ENCODE measurements at places on chromosomes 16 and 17. TPM values are rescaled to one million over a fixed set of nuclear protein-coding genes. Genes with fewer than 3 reads are reported as not detected.
A peak's percentile ranks its signal among the peaks of the same experiment; 100 is the strongest.

DNA sequence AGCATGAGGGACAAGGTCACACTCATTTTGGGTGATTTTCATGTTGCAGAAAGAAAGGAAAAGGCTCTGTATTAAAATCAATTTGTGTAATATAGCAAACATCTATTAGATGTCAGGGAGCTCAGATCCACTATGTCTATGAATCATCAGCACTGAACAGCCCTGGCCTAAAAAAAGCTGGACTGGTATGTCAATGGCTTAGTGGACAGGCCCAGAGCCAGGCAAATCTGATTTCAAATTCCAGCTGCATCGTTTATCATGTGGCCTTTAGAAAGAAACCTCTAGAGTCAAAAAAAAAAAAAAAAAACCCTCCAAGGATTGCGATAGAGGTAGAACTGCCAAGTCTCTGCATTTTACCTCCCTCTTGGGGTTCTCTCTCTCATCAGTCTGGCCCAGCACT lies 5.4 kb downstream of the GAS7 start:
- H3K36me3 ChIP-seq, result no peaks in the 10 kb centered on the region
- no peak overlapping the region for H3K27ac ChIP-seq
- H3K4me1 ChIP-seq, result no peaks in the 10 kb centered on the region
- H3K27me3 ChIP-seq, result no peaks in the 10 kb centered on the region
- no peak for DNase-seq
- H3K4me3 ChIP-seq, result no peak overlapping the region

DNA sequence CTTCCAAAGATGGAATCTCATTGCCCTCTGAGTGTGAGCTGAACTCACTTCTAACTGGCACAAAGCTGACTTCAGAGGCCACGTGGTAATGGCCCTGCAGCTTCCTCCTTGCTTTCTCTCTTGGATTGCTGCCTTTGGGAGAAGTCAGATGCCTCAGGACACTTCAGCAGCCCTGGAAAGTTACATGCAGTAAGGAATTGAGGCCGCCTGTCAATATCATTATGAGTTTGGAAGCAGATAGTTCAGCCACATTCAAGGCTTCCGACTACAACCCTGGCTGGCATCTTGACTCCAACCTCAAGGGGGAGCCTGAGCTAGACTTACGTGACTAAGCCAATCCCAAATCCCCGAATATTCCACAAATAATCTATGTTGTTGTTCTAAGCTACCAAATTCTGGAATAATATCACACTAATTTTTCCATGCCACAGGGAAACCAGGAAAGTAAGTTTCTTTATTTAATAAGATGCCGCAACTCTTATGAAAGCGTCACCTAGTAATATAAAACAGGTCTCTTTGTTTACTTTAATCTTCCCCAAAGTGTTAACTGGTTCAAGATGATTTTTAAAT lies 13.6 kb downstream of the CEP20 start:
- H3K27ac ChIP-seq, result no peak overlapping the region
- H3K4me3 ChIP-seq, result no peak overlapping the region
- H3K27me3 ChIP-seq, result no peaks in the 10 kb centered on the region
- no peaks in the 10 kb centered on the region for H3K4me1 ChIP-seq
- no peaks in the 10 kb centered on the region for H3K36me3 ChIP-seq

GRCh38 chr17:8053600-8053999 lies 14.7 kb downstream of the ALOX15B start:
- no peaks in the 10 kb centered on the region for H3K4me1 ChIP-seq
- DNase-seq, result no peak
- no peak overlapping the region for H3K27ac ChIP-seq
- no peaks in the 10 kb centered on the region for H3K27me3 ChIP-seq
- H3K4me3 ChIP-seq, result no peak overlapping the region

GRCh38 chr17:8275421-8276290 lies 12.8 kb upstream of the RANGRF start:
- no peak for DNase-seq
- H3K27me3 ChIP-seq, result no peaks in the 10 kb centered on the region
- no peak overlapping the region for H3K4me3 ChIP-seq
- no peaks in the 10 kb centered on the region for H3K36me3 ChIP-seq
- H3K4me1 ChIP-seq, result no peaks in the 10 kb centered on the region

DNA sequence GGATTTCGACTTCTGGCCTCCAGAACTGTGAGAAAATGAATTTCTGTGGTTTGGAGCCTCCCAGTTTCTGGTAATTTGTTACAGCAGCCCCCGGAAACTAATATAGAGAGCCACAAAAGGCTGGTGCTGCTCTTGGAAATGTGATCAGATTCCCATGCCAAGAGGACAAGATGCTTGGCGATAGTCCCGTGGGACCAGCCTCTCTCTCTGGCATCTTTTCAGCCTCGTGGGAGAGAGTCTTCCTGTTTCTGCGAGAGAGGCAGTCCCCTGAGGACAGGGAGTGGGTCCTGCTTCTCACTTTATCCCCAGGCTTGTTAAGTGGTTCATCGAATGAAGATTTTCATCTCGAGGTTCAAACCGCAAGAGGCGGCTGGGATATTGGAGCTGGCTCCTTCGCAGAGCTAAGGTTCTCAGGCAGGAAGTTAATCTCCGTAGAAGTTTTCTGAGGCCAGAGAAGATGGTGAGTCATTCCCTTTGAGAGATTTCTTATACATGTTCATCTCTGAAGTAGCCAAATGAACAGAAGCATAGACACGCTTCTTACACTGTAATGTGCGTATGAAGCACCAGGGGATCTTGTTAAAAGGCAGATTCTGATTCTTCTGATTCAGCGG lies 211.6 kb upstream of the SDK2 start:
- H3K4me3 ChIP-seq, result no peak overlapping the region
- no peaks in the 10 kb centered on the region for H3K36me3 ChIP-seq
- DNase-seq, result no peak
- H3K27ac ChIP-seq, result no peak overlapping the region

DNA sequence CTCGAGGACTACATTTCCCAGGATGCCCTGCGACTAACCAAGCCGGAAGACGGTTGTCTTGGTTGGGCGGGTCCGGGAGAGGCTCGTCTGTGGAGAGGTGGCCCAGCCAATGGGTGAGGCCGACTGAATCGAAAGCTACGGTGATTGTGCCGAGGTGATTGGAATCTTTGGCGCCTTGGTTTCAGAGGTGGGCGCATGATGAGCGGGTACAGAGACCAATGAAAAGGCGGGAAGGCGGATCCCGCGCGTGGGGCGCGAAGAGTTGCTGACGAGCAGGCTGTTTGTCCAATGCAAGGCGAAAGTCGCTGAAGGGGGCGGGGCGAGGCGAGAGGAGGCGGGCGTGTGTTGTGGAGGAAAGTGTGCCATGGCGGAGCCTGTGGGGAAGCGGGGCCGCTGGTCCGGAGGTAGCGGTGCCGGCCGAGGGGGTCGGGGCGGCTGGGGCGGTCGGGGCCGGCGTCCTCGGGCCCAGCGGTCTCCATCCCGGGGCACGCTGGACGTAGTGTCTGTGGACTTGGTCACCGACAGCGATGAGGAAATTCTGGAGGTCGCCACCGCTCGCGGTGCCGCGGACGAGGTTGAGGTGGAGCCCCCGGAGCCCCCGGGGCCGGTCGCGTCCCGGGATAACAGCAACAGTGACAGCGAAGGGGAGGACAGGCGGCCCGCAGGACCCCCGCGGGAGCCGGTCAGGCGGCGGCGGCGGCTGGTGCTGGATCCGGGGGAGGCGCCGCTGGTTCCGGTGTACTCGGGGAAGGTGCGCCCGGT lies at the start of gene NFATC2IP:
NFATC2IP (plus strand) TSS at position 290 of the 762 bp plus-strand sequence; CDS start at position 365, 75 bp downstream.
- peak; percentile 100 for DNase-seq
- H3K27ac ChIP-seq, result no peak within 1 kb of the TSS

DNA sequence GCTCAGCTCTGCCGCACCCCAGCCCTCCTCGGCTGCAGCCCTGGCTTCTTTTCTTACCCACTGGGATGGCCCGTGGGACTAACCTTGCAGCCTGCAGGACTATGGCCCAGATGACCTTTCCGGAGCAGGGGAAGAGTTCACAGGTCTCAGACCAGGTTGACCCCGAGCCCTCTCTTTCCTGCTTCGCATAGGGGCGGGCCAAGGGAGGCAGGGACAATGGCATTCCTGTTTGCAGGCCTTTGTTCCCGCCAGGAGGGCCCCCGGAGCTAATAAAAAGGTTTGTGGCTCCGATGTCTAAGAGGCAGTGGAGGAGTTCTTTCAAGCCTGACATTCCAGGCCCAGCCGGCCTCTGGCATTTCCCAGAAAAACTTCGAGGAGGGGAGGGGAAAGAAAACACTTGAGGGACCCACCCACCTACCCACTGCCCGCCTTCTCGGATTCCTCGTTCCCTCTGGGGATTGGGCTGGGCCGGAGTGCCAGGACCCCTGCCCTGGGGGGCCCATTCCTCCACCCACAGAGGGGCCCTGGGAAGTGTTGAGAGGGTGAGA lies 5.8 kb upstream of the SOCS3 start:
- no peak overlapping the region for H3K4me3 ChIP-seq
- no peaks in the 10 kb centered on the region for H3K27me3 ChIP-seq
- H3K27ac ChIP-seq, result peak overlapping the region; percentile 87
- no peaks in the 10 kb centered on the region for H3K36me3 ChIP-seq
- peaks cover 16% of the 10 kb centered on the region for H3K4me1 ChIP-seq

- no peak overlapping the region for H3K4me3 ChIP-seq
- H3K27ac ChIP-seq, result no peak overlapping the region
- no peak for DNase-seq
- no peaks in the 10 kb centered on the region for H3K4me1 ChIP-seq
- H3K27me3 ChIP-seq, result no peaks in the 10 kb centered on the region
Measured at GRCh38 chr16:58451265-58451689, 48.7 kb upstream of the NDRG4 start.

DNA sequence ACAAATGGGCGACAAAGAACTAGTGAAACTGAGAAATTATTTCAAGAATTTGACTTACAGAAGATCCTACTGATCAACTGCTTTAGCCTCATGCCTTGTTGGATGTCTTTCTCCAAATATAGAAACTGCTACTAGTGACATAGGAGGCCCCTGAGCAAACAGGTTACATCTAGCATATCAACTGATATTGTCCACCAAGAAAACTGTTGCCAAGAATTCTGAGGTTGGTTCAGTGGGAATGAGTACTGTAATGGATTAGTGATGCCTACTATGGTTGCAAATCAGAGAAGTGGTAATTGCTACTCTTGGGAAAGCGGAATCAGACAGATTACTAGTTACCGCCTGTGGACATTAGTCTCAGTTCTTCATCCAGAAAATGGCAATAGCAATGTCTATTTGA lies 10.0 kb downstream of the CDC27 start:
- H3K36me3 ChIP-seq, result no peaks in the 10 kb centered on the region
- no peaks in the 10 kb centered on the region for H3K27me3 ChIP-seq
- H3K27ac ChIP-seq, result no peak overlapping the region
- H3K4me1 ChIP-seq, result peaks cover 3% of the 10 kb centered on the region

- no peak overlapping the region for H3K27ac ChIP-seq
- H3K27me3 ChIP-seq, result no peaks in the 10 kb centered on the region
- no peaks in the 10 kb centered on the region for H3K36me3 ChIP-seq
- no peak for DNase-seq
- H3K4me3 ChIP-seq, result no peak overlapping the region
- no peaks in the 10 kb centered on the region for H3K4me1 ChIP-seq
Measured at GRCh38 chr16:52473096-52473495, 73.8 kb downstream of the TOX3 start.

DNA sequence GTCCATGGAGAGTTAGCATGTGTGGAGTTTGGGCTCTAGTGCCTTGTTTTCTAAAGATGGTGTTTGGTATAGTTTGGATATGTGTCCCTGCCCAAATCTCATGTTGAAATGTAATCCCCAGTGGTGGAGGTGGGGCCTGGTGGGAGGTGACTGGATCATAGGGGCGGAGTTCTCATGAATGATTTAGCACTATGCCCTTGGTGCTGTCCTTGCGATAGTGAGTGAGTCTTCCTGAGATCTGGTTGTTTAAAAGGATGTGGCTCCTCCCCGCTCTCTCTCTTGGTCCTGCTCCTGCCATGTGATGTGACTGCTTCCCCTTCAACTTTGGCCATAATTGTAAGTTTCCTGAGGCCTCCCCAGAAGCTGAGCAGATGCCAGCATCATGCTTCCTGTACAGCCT lies 8.9 kb upstream of the ZNF19 start:
- no peak overlapping the region for H3K27ac ChIP-seq
- H3K27me3 ChIP-seq, result no peaks in the 10 kb centered on the region
- no peak for DNase-seq

DNA sequence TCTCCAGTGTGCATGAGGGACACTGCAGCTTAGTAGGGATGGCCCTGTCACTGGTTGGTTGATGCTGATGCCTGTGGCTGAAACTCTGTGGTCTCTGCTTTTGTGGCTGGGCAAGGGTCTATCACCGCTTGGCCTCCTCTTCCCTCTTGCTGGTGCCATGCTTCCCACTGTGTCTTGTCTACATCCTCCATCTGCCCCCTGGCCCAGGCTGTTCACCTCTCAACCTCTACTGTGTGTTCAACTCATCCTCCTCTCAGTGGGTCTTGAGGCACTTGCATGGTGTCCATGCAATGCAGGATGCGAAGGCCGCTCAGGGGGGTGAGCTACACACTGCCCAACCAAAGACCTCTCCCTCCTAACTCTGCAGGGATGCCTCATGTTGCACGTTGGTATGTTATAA lies 19.8 kb upstream of the SHISA6 start:
- no peak overlapping the region for H3K27ac ChIP-seq
- no peaks in the 10 kb centered on the region for H3K27me3 ChIP-seq
- no peaks in the 10 kb centered on the region for H3K4me1 ChIP-seq
- no peak for DNase-seq

GRCh38 chr16:57544124-57544653 lies 1.7 kb downstream of the ADGRG5 start:
- DNase-seq, result no peak
- no peak overlapping the region for H3K4me3 ChIP-seq
- H3K36me3 ChIP-seq, result no peaks in the 10 kb centered on the region
- H3K27ac ChIP-seq, result no peak overlapping the region

GRCh38 chr17:61504697-61505096 lies 52.5 kb downstream of the TBX4 start:
- no peak overlapping the region for H3K27ac ChIP-seq
- DNase-seq, result no peak
- H3K4me1 ChIP-seq, result no peaks in the 10 kb centered on the region
- H3K27me3 ChIP-seq, result no peaks in the 10 kb centered on the region

GRCh38 chr16:86965840-86966550 lies 351.2 kb downstream of the C16orf95 start:
- H3K27ac ChIP-seq, result no peak overlapping the region
- no peak for DNase-seq
- no peaks in the 10 kb centered on the region for H3K27me3 ChIP-seq
- H3K4me1 ChIP-seq, result no peaks in the 10 kb centered on the region
- H3K4me3 ChIP-seq, result no peak overlapping the region

DNA sequence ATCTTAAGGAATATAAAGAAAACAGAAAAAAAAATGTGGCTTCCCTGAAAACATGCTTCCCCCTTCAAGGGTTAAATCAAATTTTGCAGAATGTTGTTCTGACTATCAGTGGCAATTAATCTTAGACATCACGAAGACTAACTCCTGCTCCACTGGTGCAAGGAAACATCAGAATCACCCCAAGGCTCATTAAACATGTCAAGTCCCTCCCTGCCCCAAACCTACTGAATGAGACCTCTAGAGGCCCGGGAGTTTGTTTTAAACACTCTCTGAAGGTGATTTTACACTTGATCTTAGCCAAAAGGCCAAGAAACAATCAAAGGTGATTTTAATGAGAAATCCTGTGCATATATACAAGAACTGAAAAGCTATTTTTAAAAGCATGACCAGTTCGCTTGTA lies 18.3 kb downstream of the PSME3IP1 start:
- no peaks in the 10 kb centered on the region for H3K27me3 ChIP-seq
- H3K36me3 ChIP-seq, result no peaks in the 10 kb centered on the region

GRCh38 chr16:66135421-66135831 lies 231.1 kb upstream of the CDH5 start:
- no peak overlapping the region for H3K4me3 ChIP-seq
- no peaks in the 10 kb centered on the region for H3K27me3 ChIP-seq
- H3K4me1 ChIP-seq, result peaks cover 17% of the 10 kb centered on the region
- peak overlapping the region; percentile 44 for H3K27ac ChIP-seq
- H3K36me3 ChIP-seq, result no peaks in the 10 kb centered on the region

The RND2 gene
- total RNA-seq, result 2.5 TPM

The MYL4 gene
- not detected for total RNA-seq

The SLC22A31 gene
- total RNA-seq, result 1.8 TPM

The DRC3 gene
- 4.8 TPM for total RNA-seq

The NR1D1 gene
- total RNA-seq, result 16.2 TPM
